NK-92 treated with Interleukin-12 subunit alpha and Interleukin-12 subunit beta, amount 100 ng/mL, for 24 hours (cell line): ENCODE measurements at places on chromosomes 7 and 10.

DNA sequence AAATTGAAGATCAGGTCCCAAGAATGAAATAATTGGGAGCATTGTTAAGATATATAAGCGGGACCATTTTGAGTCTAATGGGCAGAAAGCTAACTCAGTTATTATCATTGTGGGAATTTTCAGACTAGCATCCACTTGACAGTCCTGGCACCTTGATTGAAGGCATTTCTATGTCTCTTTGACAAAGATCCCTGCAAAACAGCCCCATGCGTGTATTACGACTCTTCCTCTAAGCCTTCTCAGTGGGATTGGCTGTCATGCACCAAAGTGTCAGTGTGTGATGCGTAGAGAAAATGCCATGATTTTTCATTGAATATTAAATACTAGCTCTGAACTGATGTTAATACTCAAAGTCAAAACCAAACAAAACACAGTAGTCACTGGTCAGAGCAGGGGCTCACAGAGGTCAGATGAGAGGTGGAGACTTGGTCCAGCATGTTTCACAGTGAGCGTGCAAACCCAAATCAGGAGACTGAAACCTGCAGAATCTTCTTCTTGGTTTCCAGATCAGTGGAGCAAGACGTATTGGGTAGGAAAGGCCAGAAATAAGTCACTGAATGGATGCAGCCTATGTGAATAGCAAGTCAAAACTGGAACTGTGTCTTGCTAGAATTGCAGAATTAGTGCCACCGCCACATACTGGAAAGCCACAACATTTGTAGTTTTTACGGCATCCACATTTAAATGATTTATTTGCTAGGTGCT, 303.6 kb upstream of the AKR1E2 start:
- no peak for DNase-seq

GRCh38 chr10:129624526-129624925, 157.5 kb downstream of the MGMT start:
- no peak for DNase-seq

GRCh38 chr7:30841025-30841735, 70.0 kb downstream of the MINDY4 start:
- DNase-seq: no peak

GRCh38 chr10:75166623-75166972, 44.0 kb upstream of the VDAC2 start:
- DNase-seq: no peak

DNA sequence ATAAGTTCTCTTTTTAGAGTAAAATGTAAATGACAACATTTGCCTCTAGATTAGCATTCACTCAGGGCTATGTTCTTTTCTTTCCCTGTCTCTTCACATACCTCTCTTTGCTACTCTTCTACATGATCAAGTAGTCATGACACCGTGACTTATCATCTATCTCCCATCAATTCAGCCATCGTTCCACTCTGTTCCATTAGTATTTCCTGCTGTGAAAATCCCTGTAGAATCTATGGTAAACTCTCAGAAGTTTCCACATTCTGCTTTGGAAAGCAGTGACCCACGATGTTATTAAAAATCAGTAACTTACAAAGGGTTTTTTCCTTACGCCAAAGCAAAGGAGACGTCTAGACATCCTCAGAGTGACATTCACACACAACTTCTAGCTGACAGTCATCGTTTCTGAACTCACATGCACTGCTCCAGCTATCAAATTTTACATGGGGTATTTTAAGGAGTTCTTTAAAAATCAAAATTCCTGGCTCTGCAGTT, 135.6 kb downstream of the SEMA3C start:
- DNase-seq: no peak

- DNase-seq: no peak
Measured at GRCh38 chr7:65978891-65979582, 3.0 kb downstream of the GUSB start.

- no peak for DNase-seq
Measured at GRCh38 chr7:123998921-123999320, 33.9 kb downstream of the TMEM229A start.

DNA sequence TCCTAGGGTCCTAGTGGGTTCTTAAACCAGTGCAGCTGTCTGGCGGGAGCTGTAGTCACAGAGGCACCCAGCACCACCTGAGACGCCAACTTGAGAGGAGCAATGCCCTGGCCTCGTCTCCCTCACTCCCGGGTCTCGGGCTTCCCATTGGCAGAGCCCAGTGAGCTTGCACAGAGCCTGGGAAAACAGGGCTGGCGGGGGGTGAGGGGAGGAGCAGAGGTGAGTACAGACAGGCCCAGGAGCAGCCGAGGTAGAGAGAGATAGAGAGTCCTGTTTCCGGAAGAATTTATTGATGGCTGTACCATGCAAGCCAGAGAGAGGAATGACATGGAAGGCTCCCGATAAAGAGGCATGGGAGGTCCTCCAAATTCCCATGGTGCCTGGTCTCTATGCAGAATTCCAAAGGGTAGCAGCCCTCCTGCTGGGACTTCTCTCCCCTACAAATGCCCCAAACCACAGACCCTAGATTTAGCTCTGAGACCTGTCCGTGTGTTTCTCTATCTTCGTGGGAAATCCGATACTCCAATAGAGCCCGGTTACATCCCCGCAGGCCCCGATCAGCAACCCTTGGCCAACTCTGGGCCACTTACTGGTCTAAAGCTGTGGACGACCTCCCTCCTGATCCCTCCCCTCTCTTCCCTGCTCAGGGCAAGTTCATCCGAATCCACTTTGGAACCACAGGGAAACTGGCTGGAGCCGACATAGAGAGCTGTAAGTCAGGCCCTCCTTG, 20.3 kb upstream of the MYH16 start:
- DNase-seq: no peak

DNA sequence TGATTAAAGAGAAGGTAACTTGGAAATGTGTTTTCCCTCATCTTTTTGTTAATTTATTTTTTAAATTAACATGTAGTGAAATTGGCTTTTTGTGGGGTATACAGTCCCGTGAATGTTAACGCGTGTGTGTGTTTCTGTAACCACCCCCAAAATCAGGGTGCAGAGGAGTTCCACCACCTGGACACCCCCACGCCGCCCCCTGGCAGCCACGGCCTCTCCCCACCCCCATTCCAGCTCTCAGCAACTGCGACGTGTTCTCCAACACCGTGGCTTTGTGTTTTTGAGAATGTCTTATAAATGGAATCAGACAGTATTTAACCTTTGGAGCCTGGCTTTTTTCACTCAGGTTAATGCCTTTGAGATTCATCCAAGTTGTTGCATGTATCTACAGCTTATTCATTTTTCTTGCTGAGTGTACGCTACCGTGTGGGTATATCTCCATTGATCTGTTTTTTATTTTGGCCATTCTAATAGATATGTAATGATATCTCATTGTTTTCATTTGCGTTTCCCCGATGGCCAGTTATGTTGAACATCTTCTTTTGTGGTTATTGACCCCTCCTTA, 218.8 kb downstream of the EBF3 start:
- DNase-seq: no peak

DNA sequence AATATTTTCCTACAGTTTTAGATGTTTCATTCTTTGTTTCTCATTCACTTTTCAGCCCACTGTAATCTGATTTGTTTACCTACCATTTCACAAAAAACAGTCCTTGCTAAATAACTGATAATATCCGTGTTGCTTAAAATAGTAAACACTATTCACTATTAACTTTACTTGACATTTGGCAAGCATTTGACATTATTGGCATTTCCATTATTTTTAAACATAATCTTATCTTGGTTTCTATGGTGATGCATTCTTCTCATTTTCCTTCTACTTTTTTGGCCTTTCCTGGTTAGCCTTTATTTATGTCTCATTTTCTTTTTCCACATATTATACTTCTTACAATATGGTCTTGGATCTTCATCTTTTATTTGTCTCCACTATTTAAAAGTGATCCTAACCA, 715.3 kb downstream of the DNAJB9 start:
- DNase-seq: no peak

DNA sequence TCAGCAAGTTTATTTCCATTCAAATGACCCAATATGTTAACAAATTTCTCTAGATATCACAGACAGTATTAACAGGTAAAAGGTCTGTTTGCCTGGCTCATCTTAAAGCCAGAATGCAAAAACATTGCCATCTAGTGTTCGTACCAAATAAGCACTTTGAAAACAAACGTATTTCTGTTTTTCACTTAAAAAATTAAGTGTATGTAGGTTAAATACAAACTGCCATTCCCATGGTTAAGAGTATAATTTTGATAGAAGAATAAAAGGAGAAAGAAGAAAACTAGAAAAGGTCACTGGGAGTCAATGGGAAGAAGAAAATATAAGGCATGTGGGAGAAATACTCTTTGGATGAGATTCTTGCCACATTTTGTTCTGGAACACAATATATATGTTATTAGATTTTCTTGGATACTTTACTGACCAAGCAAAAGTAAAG, 51.0 kb downstream of the ORC5 start:
- no peak for DNase-seq

- peak; percentile 38 for DNase-seq
Measured at GRCh38 chr7:92834507-92835260, 1.7 kb downstream of the CDK6 start.

- DNase-seq: no peak
Measured at GRCh38 chr7:80941208-80941758, 22.4 kb upstream of the SEMA3C start.

GRCh38 chr7:111173990-111174389, 83.1 kb downstream of the LRRN3 start:
- no peak for DNase-seq

DNA sequence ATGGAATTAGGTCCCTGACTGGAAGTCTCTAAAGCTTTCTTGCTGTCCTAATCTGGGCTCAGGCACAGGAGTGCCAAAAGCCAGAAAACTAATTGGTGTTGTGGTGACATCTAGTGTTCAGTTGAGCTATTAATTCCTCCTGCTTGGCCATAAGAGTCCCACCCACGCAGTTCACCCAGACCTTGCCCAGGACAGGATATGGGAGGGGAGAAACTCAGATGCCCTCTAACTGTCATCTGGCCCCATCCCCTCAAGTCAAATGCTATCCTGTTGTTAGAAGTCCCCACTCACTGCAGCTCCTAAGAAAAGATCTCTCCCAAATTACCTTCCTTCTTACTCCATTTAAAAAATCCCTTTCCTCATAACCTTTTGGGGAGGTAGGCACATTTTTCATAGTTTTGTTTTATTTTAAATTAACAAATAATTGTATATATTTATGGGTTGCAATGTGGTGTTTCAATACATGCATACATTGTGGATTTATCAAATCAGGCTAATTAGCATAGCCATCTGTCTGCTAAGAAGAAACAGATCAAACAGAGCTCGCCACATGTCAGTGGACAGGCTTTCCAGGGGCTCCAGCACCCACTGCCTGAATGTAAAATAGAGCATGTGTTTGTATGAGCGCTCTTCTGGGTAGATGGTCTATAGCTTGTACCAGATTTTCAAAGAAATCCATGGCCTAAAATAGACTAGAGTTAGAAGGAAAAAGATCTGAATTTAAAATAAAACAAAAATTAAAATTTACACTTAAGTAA, 84.0 kb downstream of the GSAP start:
- peak; percentile 58 for DNase-seq

GRCh38 chr10:107650939-107651338, 486.4 kb upstream of the SORCS1 start:
- DNase-seq: no peak

- DNase-seq: no peak
Measured at GRCh38 chr7:30556840-30557239, 37.8 kb upstream of the GARS1 start.

GRCh38 chr7:140683657-140684056, 10.9 kb downstream of the ADCK2 start:
- DNase-seq: no peak

DNA sequence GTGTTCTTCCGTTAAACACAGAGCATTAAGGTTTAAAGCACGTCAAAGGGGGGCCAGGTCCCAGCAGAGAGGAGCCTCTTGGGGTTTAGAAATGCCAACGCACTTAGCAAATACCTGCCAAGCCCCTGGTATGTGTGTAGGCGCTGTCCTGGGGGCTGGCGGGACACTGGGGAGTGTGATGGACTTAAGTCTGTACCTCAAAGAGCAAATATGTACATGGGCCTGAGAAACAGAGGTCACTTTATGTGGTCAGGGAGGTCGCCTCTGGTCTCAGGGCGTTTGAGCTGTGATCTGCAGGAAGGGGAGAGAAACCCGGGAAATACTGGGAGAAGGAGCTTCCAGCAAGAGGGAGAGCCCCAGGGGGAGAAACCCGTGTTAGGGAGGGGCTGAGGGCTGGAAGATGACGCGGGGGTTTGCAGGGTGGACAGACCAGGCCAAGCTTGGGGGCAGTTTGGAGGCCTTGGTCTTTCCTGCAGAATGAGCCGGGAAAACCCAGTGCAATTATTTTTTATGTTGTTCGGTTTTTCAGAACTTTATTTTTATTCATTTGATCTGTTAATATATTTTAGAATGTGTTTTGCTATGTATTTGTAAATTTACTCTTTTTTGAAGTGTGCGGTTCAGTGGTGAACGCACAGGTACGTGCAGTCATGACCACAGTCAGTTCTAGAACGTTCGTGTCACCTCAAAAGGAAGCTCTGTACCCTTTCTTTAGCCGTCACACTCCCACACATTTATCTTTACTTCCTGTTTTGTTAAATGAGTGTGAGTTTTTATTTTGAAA, 441.4 kb upstream of the FOXK1 start:
- DNase-seq: no peak

GRCh38 chr7:100400656-100401055, 27.4 kb downstream of the PILRA start:
- no peak for DNase-seq
